ENCODE measurements at places on chromosomes 12 and 14.

DNA sequence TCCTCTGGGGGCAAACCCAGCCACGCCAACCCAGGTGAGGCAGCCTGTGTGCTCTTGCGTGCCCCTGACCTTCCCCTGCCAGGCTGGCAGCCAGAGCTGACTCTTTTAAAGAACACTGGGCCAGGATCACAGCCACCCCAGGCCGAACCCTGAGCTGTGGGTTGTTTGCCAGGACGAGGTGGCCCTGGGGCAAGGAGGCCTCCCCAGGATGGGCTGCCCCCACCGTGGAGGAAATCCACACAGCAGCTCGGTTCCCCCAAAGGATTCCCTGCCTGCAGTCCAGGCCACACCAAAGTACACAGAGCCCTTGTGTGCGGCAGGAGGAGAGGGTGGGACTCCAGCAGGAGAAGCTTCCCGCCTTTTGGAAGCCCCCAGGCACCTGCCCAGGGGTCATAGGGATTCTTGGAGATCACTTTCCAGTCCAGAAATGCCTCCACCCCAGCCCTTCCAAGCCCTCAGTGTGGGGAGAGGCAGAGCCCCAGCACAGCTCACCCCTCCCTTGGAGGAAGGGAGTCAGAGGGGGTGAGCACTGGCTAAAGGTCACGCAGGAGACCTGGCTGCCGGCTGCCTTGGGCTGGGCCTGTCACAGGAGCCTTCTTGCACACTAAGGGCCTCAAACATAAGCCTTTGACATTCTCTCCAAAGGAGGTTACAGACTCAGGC, 115.6 kb downstream of the CALM1 start:
- no peaks in the 10 kb centered on the region for H3K36me3 ChIP-seq
- peaks cover 49% of the 10 kb centered on the region for H3K4me1 ChIP-seq
- peak overlapping the region; percentile 79 for H3K27ac ChIP-seq
- H3K27me3 ChIP-seq = no peaks in the 10 kb centered on the region
- DNase-seq = no peak

DNA sequence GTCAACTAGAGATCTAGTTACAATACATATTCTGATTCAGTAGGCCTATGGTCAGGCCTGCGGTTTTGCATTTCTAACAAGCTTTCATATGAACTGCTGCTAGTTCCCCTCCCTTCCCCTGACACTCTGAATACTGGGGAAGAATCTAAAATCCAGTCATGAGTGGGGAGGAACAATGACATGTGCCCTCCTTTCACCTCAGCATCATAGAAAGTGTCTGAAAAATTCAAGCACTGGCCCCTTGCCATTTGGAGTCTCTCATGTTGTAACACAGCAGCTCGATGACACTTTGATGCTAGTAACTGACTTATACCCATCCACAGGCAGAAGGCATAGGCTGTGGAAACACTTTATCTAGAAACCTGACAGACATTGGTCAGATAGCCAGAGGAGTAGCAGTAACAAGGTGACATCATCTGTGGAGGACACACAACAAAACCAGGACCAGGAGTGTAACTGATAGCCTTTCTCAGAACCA, 161.9 kb upstream of the RASSF8 start:
- no peaks in the 10 kb centered on the region for H3K27me3 ChIP-seq
- H3K4me3 ChIP-seq = no peak overlapping the region
- no peak for DNase-seq
- no peak overlapping the region for H3K27ac ChIP-seq

GRCh38 chr12:76318773-76319594, 29.2 kb downstream of the BBS10 start:
- H3K36me3 ChIP-seq = no peaks in the 10 kb centered on the region
- no peak overlapping the region for H3K27ac ChIP-seq
- peak overlapping the region; percentile 28 for H3K4me3 ChIP-seq
- DNase-seq = no peak

DNA sequence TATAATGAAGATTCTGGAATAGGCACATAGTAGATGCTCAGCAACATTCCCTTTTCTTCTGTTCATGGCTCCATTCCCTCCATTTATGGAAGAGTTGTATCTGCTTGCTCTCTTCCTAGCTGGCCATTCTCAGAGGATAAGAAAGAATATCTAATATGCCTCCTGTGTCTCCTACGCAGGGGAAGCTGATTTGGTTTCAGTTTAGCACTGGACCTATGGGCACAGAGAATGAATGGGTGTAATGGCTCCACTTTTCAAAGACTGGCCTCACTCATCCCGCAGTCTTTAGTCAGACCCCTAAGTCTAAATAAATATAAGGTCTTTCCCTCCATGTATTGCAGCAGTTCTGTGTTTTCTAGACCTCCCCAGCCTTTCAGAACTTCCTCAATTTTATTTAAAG, 2.0 kb downstream of the PKP2 start:
- H3K27me3 ChIP-seq = peaks cover 59% of the 10 kb centered on the region
- H3K4me1 ChIP-seq = peaks cover 58% of the 10 kb centered on the region
- no peak overlapping the region for H3K27ac ChIP-seq
- H3K36me3 ChIP-seq = no peaks in the 10 kb centered on the region
- no peak overlapping the region for H3K4me3 ChIP-seq

- peaks cover 88% of the 10 kb centered on the region for H3K4me1 ChIP-seq
- peak overlapping the region; percentile 78 for H3K4me3 ChIP-seq
- H3K36me3 ChIP-seq = peaks cover 60% of the 10 kb centered on the region
- DNase-seq = no peak
- H3K27me3 ChIP-seq = no peaks in the 10 kb centered on the region
- H3K27ac ChIP-seq = peak overlapping the region; percentile 91
These were observed 4.4 kb downstream of the NACA start for GRCh38 chr12:56720731-56721151.

DNA sequence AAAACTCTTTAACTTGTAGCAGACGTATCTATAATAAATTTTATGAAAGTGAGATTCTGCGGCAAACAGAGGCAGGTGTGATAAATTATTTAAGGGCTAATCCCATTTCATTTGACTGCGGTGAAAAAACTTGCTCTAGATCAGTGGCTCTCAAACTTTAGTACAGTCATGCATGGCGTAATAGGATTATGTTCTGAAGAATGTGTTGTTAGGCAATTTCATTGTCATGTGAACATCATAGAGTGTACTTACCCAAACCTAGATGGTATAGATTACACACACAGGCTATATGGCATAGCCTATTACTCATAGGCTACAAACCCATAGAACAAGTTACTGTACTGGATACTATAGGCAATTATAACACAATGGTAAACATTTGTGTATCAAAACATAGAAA, 83.7 kb downstream of the HEATR5A start:
- DNase-seq = no peak
- H3K27me3 ChIP-seq = no peaks in the 10 kb centered on the region
- H3K4me3 ChIP-seq = no peak overlapping the region
- no peaks in the 10 kb centered on the region for H3K4me1 ChIP-seq
- no peaks in the 10 kb centered on the region for H3K36me3 ChIP-seq

GRCh38 chr14:104639885-104640548, 35.4 kb upstream of the TMEM179 start:
- H3K27ac ChIP-seq = no peak overlapping the region
- H3K36me3 ChIP-seq = no peaks in the 10 kb centered on the region
- peaks cover 86% of the 10 kb centered on the region for H3K27me3 ChIP-seq
- H3K4me1 ChIP-seq = no peaks in the 10 kb centered on the region

- no peak overlapping the region for H3K4me3 ChIP-seq
- no peak for DNase-seq
- peak overlapping the region; percentile 80 for H3K27ac ChIP-seq
- H3K36me3 ChIP-seq = no peaks in the 10 kb centered on the region
These were observed 408.0 kb downstream of the ZFP36L1 start for GRCh38 chr14:68384881-68385280.

DNA sequence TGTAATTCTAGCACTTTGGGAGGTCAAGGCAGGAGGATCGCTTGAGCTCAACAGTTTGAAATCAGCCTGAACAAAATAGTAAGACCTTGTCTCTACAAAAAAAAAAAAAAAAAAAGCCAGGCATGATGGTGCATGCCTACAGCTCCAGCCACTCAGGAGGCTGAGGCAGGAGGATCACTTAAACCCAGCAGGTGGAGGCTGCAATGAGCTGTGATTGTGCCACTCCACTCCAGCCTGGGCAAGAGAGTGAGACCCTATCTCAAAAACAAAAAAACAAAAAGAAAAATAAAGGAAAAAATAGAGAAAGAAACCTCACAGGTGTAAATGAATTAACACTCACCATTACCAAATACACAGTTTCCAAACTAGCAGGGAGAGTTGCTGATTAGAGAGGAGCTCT, 34.2 kb upstream of the TUBA1A start:
- DNase-seq = no peak
- no peaks in the 10 kb centered on the region for H3K27me3 ChIP-seq
- H3K4me3 ChIP-seq = no peak overlapping the region
- H3K27ac ChIP-seq = peak overlapping the region; percentile 65
- H3K4me1 ChIP-seq = peaks cover 13% of the 10 kb centered on the region
- H3K36me3 ChIP-seq = no peaks in the 10 kb centered on the region

DNA sequence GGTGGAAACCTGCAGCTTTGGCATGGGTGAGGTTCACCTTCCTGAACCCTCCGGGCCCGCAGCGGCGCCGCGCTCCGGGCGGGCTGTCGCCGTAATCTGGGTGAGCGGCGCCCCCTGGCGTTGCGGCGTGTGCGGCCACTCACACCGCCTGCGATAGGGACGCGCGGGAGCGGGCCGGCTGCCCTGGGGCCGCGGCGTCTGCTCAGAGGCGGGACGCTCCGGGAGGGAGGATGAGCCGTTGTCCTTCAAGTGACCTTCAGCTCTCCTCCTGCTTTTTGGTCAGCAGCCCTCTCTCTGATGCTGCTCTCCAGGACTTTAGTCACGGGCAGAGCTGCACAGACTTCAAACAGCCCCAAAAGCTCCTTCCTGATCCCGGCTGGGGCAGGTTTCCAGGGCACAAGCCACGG, 211.7 kb upstream of the FKBP4 start:
- no peak overlapping the region for H3K4me3 ChIP-seq
- H3K27ac ChIP-seq = no peak overlapping the region
- H3K36me3 ChIP-seq = no peaks in the 10 kb centered on the region
- no peaks in the 10 kb centered on the region for H3K27me3 ChIP-seq
- no peak for DNase-seq

DNA sequence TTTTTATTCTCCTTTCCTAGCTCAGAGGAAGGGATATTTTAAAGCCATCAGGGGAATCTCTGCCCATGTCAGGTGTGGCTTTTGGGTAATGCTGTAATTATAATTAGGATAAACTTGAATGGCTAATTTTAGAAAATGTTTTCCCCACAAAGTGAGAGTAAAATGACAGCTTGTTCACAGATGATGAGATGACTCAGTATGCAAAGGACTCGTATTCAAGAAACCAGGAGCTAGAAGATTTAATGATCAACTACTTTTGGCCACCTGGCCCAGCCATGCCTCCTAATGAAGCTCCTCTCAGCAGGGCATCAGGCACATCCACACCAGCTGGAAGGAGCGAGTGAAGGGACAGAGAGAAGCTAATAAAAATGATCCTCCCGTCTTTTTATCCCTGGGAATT, 29.0 kb upstream of the PLEKHG7 start:
- H3K4me3 ChIP-seq = no peak overlapping the region
- H3K27ac ChIP-seq = no peak overlapping the region
- no peaks in the 10 kb centered on the region for H3K27me3 ChIP-seq
- H3K36me3 ChIP-seq = no peaks in the 10 kb centered on the region

DNA sequence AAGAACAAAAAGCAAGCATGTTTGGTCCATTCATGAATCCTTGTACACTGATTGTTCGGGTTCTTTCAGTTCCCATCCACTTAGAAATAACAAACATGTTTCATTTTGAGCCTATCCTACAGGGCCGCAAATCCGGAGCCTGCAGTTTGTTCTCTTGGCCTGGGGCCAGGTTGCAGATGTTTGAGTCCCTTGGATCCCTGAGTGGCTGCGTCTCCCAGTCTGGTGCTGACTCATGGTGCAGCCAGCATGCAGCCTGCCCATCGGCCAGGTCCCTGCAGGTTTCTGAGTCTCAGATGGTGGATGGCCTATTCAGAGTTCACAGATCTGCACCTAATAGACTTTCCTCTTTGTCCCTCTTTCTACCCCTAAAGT, 1.9 kb upstream of the DYNC1H1 start:
- H3K36me3 ChIP-seq = no peaks in the 10 kb centered on the region
- H3K27me3 ChIP-seq = no peaks in the 10 kb centered on the region
- H3K27ac ChIP-seq = peak overlapping the region; percentile 60
- H3K4me3 ChIP-seq = no peak overlapping the region
- no peak for DNase-seq
- peaks cover 54% of the 10 kb centered on the region for H3K4me1 ChIP-seq

DNA sequence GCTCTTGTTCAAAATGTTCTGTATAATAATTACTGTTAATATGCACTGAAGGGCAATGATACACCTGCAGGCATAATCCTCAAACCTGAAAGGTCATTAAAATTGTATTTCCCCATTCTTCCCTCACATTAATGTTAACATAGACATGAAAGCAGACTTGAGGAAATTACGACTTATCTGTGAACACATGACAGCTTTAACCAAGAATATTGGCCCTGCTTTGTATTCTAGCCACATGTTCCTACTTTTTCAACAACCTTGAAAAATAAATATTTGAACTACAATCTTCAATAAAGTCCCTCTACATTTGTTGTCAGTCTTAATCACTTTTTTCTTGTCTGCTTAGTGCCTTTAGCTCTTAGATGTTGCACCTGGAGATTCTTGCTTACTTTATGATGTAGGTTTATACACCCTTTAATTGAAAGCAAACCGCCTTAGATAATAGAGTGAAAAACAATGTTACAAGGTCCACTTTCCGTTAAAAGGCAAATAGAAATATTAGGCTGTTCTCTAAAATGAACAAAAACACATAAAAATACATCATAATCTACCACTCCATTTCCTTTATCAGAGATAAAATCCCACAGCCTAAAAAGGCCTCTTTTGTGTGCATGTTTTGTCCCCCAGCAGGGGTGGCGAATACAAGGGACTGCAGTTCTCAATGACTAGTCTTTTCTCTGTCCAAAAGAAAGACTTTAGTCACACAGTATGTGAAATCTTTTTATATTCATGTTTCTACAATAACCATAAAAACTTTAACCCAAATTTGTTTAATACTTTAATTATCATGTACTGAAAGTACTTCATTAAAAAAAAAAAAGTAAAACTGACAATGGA, 55.9 kb downstream of the ZFC3H1 start:
- no peaks in the 10 kb centered on the region for H3K27me3 ChIP-seq
- no peak for DNase-seq
- no peak overlapping the region for H3K4me3 ChIP-seq

DNA sequence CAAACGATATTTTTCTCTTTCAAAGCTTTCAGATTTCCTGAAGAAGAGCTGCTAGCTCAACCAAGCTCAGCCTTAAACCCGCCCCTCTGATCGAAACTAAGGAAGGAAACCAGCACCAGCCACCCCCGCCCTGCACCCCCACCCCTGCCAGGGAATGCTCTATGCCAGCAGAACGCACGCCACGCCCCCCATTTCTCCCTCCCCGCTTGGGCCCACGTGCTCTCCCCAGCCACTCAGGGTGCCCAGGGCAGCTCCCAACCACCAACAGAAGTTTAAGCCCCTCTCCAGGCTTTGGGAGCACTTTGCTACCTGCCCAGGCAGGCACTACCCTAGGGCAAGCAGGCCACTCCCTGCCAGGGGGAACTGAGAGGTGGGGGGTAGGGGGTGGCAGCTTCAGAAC, 18.8 kb upstream of the KRT78 start:
- H3K4me3 ChIP-seq = no peak overlapping the region
- no peaks in the 10 kb centered on the region for H3K27me3 ChIP-seq
- no peak for DNase-seq
- H3K4me1 ChIP-seq = peaks cover 86% of the 10 kb centered on the region
- no peaks in the 10 kb centered on the region for H3K36me3 ChIP-seq

- H3K27ac ChIP-seq = no peak overlapping the region
- peaks cover 58% of the 10 kb centered on the region for H3K4me1 ChIP-seq
- H3K4me3 ChIP-seq = no peak overlapping the region
- no peaks in the 10 kb centered on the region for H3K36me3 ChIP-seq
- DNase-seq = no peak
These were observed 22.0 kb downstream of the SYNE3 start for GRCh38 chr14:95494456-95494855.
